ENCODE measurements at places on chromosomes 16 and 17. TPM values are rescaled to one million over a fixed set of nuclear protein-coding genes. Genes with fewer than 3 reads are reported as not detected.

KRTAP4-3 gene
- not detected for total RNA-seq

HSD17B1 gene
- total RNA-seq, result 0.85 TPM

AKTIP gene
- 12.4 TPM for total RNA-seq

SYT17 gene
- total RNA-seq, result under 0.01 TPM

DOC2A gene
- total RNA-seq, result 0.28 TPM

LRRC75A gene
- total RNA-seq, result 0.83 TPM

RNF43 gene
- total RNA-seq, result not detected

CSH1 gene
- total RNA-seq, result not detected

PRSS8 gene
- total RNA-seq, result under 0.01 TPM

ANKRD40CL gene
- total RNA-seq, result not detected

CHD9NB gene
- 1.1 TPM for total RNA-seq

KRTAP17-1 gene
- not detected for total RNA-seq

JMJD8 gene
- 31.2 TPM for total RNA-seq

RHBDL1 gene
- total RNA-seq, result 3.7 TPM

XAF1 gene
- 40.0 TPM for total RNA-seq

FGF11 gene
- total RNA-seq, result 0.71 TPM

ARHGAP44 gene
- 1.6 TPM for total RNA-seq

MFAP4 gene
- 26.3 TPM for total RNA-seq
